ENCODE measurements at places on chromosomes 4 and X.
A peak's percentile ranks its signal among the peaks of the same experiment; 100 is the strongest.

DNA sequence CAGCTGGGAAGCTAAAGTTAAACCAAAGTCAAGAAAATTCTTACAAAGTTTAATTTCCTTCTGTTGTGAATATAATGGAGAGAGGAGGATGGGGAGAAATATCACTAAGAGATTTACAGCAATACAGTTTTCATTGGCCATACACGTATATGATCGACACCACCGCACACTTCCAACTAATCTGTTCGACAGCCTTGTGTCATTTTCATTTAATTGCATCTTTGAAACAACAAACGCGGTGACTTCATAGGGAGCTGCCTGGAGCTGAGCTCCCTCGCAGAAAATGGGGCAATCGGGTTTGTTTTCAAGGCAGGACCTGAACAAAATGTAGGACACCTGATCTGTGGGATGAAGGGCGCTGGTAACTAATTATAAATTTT lies 1.3 kb downstream of the PTPN13 start:
- DNase-seq, result no peak

GRCh38 chrX:40550066-40550465 lies 30.7 kb upstream of the ATP6AP2 start:
- DNase-seq, result no peak

- no peak for DNase-seq
These were observed 1066.0 kb downstream of the FSTL5 start for GRCh38 chr4:161097821-161098220.

- no peak for DNase-seq
These were observed 239.5 kb upstream of the TET2 start for GRCh38 chr4:104907074-104907649.

DNA sequence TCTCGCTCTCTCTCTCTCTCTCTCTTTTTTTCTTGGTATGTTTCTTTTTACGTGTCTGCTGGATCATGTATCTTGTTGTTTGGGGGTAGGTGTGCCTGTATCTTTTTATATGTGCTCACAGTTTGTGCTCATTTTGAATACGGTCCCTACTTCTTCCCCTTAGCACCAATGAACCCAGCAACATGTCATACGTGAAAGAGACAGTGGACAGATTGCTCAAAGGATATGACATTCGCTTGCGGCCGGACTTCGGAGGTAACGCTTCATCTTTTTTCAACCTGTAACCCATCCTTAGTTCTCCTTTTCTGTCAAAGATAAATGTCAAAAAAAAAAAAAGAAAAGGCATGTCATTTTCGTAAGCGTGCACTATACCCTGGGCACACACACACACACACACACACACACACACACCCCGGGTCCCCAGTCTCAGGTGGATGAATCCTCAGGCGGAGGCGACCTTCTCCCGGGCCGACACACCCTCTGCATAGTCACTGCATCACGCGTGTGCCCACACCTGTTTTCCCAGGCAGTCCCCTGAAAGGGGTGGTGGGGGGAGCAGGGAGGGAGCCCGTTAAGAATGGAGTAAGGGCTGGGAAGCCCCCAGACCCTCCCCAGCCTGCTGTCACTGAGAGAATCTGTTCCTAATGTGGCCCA lies 511 bp downstream of the GABRB1 start:
- no peak for DNase-seq

GRCh38 chr4:53192496-53192895 lies 173.4 kb downstream of the SCFD2 start:
- DNase-seq, result no peak

- DNase-seq, result no peak
These were observed 79.4 kb downstream of the PJA1 start for GRCh38 chrX:69085826-69086225.

- DNase-seq, result no peak
These were observed 178.4 kb upstream of the GPRIN3 start for GRCh38 chr4:89486042-89486441.

- no peak for DNase-seq
These were observed 842.1 kb upstream of the HTR2C start for GRCh38 chrX:113741744-113742143.

GRCh38 chrX:130682990-130683389 lies 220.0 kb downstream of the ENOX2 start:
- DNase-seq, result no peak

DNA sequence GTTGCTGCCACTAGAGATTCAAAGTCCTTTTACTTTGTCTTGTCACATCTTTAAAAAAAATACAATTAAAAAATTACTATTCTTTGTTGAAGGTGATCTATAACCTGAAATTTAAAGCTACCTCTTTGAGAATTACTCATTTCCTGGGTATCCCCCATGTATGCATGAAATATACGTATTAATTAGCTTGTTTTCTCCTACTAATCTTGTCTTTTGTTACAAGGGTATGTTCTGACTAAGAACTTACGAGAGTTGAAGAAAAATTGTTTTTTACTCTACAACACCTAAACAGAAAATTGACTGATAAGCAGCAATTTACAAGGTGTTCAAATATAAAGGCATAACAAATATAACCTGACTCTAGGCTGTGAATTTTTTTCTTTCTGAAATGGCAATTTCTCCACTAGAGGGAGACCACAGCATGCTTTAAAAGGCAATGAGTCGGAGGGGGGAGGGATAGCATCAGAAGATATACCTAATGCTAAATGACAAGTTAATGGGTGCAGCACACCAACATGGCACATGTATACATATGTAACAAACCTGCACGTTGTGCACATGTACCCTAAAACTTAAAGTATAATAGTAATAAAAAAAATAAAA lies 249.6 kb downstream of the OPHN1 start:
- no peak for DNase-seq

DNA sequence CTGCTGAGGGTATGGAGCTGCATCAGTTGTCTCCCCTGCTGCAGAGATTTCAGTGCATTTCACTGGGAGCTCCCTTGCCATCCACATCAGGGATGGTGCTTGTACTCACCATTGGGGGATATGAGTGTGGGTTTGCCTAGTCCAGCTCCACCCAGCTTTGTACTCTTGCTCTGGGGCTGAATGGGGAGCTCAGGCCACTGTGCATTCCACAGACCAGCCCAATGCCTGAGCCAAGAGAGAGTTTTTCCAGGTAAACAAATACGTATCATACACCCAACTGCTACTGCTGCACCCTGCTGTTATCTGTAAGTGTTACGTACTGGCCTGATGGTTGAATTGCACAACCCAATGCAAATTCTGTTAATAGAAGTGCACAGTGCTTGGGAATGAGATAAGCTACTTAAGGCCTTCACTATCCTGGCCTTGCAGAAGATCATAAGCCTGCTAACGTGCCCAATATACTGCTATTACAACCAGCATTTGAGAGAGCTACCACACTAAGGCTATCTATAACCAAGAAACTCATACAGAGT lies 205.0 kb upstream of the DMD start:
- no peak for DNase-seq

DNA sequence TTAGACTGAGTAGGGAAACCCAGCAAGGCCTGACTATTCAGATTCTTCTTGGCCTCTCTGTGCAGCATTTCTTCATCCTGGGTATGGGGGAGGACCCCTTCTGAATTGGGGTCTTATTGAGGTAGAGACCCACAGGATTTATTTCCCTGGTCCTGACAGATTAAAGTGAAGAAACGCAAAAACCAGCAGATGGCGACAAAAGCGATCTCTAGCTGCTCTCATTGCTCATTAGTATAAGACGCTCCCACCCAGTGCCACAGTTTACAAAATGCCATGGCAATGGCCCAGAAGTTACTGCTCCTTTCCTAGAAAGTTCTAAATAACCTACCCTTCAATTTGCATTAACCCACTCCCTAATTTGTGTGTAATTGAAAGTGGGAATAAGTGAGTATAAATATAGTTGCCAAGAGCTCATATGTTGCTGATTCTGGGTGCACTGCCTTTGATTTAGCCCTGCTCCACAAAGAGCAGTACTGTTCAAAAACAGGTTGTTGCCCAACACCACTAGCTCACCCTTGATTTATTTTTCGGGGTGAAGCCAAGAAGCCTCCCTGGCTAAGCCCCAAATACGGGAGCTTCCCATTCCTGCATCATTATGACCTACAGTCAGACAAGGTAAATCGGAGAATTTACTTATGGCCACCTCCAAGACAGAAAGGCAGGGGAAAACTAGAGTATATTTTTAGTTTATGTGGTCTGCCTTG lies 3.7 kb upstream of the BEX4 start:
- no peak for DNase-seq

DNA sequence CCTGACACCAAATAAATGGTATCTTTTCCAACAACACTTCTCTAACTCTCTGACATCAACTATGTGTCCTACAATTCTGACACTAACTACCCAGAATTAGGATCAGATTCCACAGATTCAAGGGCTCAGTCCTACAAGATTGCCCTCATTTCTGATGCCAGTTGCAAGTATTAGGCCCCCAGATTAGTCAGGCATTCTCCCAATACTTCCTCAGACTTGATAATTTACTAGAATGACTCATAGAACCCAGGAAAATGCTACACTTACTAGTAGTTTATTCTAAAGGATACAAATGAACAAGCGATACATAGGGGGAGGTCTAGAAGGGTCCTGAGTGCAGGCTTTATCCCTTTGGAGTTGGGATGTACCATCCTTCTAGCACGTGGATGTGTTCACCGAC lies 8.5 kb downstream of the TIGD2 start:
- DNase-seq, result no peak

DNA sequence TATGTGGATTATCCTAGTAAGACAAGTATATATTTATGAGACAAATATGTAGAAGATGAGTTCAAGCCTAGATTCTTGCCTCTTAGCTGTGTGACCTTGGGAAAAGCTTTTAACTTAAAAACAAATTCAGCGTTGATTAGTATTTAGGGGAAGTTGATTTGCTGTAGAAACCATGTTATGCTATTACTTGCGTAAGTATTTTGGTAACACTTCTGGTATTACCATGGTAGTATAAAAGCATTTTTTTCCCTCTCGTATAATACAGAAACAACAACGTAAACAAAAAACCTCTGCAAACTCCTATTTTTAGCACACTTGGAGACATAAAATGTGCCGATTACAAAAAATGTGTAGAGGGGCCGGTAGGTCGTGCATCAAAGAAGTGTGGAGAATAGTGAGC lies 33.2 kb downstream of the STAG2 start:
- no peak for DNase-seq

- no peak for DNase-seq
These were observed 96.6 kb downstream of the STPG2 start for GRCh38 chr4:98046665-98047064.

DNA sequence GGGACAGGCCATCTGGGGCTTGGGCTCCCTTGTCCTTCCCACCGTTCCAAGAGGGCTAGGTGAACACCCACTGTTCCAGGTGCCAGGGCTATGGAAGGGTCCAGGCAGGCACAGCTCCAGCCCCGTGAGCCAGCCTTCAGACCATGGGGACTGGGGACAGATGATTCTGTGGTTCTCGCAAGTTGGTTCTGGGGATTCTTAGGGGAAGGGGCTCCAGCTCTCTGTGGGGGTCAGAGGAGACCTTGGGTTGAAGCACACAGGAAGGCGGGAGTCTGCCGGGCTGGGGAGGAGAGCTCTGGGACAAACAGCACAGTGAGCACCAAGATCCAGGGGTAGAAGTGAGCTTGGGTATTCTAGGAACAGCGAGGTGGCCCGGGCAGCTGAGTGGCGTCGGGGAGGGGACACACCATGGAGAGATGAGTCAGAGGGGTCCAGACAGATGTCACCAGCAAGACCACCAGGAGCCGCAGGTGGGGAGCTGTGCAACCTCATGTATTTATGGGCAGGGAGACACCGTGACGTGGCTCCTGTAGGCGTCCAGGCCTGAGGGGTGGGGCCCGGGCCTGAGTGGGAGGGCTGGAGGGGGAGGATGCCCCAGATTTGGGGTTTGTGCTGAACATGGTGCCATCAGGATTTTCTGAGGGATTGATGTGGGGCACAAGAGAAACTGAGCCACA lies 48.8 kb upstream of the HMX1 start:
- DNase-seq, result peak; percentile 81

- no peak for DNase-seq
These were observed 828 bp downstream of the MCUB start for GRCh38 chr4:109560687-109561461.

DNA sequence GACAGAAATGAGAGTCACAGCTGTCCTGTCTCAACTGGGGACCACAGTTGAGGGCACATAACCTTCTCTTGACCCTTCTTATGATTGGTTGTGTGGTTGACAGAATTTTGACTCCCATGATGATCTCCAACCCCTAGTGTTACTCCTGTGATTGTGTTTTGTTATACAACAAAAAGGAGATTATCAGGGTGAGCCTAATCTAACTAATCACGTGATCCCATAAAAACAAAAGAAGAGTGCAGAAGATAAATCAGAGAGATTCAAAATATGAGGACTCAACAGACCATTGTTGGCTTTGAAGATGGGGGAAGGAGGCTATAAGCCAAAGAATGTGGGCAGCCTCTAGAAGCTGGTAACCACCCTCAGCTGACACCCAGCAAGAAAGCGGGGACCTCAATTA lies 72.7 kb downstream of the GUCY2F start:
- no peak for DNase-seq

DNA sequence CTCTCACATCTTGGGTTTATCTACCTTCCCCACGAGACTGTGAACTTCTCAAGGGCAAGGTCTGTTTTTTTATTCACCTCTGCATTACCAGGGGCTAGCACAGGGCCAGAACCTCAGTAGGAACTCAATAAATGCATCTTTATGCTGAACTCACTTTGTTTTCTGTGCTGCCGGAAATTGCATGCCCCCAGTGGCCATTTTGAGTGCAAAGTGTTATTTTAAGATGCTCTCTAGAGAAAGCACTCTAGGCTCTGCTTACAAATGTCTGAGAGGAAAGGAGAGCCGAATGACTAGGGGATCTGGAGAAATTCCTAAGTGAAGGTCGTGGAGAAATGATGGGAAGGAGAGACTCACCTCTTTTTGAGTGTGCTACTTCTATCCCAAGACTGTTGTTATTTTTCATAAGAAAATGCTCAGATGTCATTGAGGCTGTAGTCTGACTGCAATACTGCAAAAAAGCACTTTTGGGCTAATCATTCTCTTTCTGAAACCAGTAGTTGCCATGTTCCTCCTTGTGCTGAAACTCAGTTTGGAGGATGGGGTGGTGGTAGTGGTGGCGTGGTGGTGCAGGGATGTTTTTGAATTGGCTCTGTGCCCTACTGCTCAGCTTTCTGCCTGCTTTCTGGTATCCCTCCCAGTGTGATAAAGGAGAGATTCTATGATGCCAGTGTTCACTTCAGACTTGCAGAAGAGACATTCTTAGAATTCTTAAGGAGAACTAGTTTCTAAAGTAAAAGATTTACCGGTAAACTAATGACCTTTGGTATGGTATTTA lies 41.3 kb downstream of the DOCK11 start:
- DNase-seq, result no peak

DNA sequence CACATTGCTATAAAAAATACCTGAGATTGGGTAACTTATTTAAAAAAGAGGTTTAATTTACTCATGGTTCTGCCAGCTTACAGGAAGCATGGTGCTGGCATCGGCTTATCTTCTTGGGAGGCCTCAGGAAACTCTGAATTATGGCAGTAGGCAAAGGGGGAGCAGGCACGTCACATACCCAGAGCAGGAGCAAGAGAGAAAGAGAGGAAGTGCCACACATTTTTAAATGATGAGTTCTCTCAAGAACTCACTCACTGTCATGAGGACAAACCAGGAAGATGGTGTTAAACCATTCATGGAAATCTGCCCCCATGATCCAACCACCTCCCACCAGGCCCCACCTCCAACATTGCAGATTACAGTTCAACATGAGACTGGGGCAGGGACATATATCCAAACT lies 10.0 kb upstream of the AFF1 start:
- no peak for DNase-seq

GRCh38 chr4:67333664-67334063 lies 211.6 kb downstream of the CENPC start:
- no peak for DNase-seq

GRCh38 chr4:168421671-168422070 lies 58.6 kb downstream of the DDX60L start:
- DNase-seq, result no peak

- no peak for DNase-seq
These were observed 92.0 kb upstream of the ADGRG2 start for GRCh38 chrX:19214311-19214710.
